Thoracic aorta (tissue), 2 donors: ENCODE measurements at places on chromosomes 4 and X. TPM values are rescaled to one million over a fixed set of nuclear protein-coding genes. Genes with fewer than 3 reads are reported as not detected.

DNA sequence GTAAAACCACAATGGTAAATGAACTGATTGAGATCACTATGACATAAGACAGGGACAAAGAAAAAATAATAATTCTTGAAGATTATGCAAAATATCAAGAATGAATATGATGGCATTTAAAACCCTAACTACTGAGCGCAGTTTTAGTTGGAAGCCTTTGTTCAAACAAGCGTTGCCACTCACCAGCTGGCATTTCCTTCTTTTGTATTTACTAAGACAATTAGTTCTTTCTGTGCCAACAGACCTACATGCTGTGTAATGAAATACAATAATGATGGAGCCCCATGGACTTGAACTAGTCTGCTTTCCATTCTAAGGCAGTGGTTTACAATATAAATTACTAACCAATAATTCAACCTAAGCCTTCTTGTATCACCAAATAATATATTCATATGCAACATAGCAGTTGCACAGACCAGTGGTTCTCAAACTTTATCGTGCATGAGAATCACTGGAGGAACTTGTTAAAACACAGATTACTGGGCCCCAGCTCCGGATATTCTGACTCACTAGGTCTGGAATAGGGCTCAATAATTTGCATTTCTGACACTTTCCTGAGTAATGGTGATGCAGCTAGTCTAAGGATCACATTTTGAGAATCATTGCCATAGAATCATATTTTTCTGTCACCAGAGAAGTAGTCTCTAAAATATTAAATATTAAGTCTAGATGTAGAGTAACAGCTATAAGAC is 196.4 kb upstream of the MAGEB18 start:
- no peaks in the 10 kb centered on the region for H3K36me3 ChIP-seq
- no peak overlapping the region for H3K4me3 ChIP-seq
- no peak overlapping the region for H3K27ac ChIP-seq
- no peaks in the 10 kb centered on the region for H3K4me1 ChIP-seq

GRCh38 chr4:77126809-77127208 is 30.2 kb upstream of the CCNG2 start:
- H3K27me3 ChIP-seq = no peaks in the 10 kb centered on the region
- H3K4me1 ChIP-seq = no peaks in the 10 kb centered on the region
- H3K36me3 ChIP-seq = no peaks in the 10 kb centered on the region
- DNase-seq = no peak
- no peak overlapping the region for H3K4me3 ChIP-seq

- H3K27me3 ChIP-seq = no peaks in the 10 kb centered on the region
- H3K36me3 ChIP-seq = no peaks in the 10 kb centered on the region
- H3K4me1 ChIP-seq = no peaks in the 10 kb centered on the region
Measured at GRCh38 chr4:188012426-188012945, 16.9 kb downstream of the ZFP42 start.

- DNase-seq = no peak
- H3K4me1 ChIP-seq = peaks cover 13% of the 10 kb centered on the region
- no peaks in the 10 kb centered on the region for H3K36me3 ChIP-seq
- no peak within 1 kb of the TSS for H3K27ac ChIP-seq
Measured at GRCh38 chr4:144645631-144646522, at the start of gene HHIP. Gene HHIP, plus strand, starts transcription at chr4:144646156. Its CDS starts 520 bp downstream, at chr4:144646676.

- H3K27me3 ChIP-seq = no peaks in the 10 kb centered on the region
- no peaks in the 10 kb centered on the region for H3K36me3 ChIP-seq
- H3K4me3 ChIP-seq = no peak overlapping the region
Measured at GRCh38 chr4:155597933-155598451, 68.7 kb upstream of the GUCY1A1 start.

DNA sequence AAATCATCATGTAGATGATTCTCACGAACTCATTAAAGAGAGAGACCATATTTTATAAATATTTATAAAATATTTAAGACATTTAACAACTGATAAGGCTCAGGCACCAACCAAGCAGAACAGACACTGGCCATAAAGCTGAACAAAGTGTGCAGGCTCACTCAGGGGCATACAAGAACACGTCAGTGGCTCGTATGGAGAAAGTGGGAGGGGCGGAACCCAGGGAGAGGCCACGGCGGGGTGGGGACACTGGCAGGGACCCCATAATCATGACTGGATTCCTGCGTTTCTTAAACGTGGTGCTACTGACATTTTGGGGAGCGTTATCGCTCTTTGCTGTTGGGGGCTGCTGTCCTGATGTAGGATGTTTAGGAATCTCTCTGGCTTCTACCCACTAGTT is 31.3 kb upstream of the FAT1 start:
- H3K4me1 ChIP-seq = no peaks in the 10 kb centered on the region
- no peak overlapping the region for H3K4me3 ChIP-seq
- DNase-seq = no peak
- no peak overlapping the region for H3K27ac ChIP-seq
- H3K36me3 ChIP-seq = no peaks in the 10 kb centered on the region

DNA sequence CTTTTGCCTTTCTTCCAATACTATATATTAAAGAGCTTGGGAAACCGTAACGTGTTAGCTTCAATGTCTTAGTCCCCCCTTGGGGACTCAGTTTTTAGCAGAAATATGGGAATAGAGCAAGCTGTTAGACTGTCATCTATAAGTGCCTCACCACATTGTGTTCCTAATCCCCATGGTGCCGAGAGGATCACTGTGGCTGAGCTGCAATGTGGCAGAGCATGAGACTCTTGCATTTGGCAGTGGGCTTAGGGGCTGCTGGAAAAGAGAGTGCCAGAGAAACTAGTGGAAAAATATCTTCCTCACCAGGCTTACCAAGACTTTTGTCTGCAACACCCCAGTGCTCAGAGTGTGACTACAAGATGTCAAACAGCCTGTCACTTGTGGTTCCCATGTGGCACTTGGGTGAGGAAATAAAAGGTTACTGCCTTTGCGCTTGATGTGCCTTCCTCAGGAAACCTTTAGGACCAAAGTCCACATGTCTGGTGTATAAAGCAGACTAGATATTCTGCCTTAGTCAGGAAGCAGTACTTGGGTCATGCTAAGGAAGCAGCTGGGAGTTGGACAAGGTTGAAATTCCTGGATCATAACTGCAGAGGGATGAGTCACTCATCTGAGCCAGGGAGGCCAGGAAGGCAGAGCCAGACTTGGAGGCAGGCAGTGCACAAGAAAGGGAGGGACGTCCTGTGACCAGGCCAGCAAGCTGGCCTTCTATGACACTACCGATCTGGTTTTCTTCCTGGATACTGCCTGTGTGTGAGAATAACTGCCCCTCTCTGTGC is 9.7 kb upstream of the MAGEA4 start:
- no peaks in the 10 kb centered on the region for H3K4me1 ChIP-seq
- H3K27me3 ChIP-seq = no peaks in the 10 kb centered on the region
- no peaks in the 10 kb centered on the region for H3K36me3 ChIP-seq

DNA sequence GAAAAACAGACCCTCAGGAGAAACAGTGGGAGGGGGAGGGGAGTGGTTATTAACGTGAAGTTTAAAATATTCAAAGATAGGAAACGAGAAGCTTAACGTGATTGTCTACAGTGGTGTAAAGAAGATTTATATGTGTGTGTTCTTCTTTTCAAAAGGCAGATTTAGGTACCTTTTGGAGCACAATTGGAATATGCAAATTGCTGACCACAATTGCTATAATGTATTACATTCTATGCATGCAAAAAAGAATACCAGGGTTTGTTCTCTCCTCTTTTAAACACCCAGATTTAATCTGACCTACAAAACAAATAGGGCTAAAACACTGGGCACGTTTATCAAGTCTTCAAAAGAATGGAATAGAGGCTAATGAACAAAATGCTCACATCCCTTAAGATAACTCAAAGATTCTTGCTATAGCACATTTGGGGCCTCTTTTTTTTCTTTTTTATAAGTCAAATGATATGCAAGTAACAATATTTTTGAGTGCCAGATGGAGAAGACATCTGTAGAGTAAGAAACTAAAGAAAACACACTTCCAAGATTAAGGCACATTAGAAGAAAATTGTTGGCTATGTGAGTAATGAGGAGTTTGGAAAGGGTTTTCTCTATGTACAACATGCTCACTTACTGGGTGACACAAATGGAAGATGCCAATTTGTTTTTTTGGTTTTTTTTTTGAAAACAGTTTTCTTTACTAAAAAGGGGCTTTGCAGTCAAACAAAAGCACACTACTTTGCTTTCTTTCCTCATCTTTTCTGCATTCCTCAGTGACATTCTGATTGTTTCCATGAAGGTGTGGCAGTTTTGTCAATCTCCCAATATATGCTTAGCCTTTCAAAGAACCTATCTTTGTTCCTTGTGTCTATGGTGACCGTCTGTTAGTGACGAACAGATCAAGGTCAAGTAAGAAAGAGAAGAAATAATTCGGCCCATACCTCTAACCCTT is 240.3 kb downstream of the PALLD start:
- no peaks in the 10 kb centered on the region for H3K27me3 ChIP-seq
- H3K36me3 ChIP-seq = no peaks in the 10 kb centered on the region
- DNase-seq = no peak
- no peak overlapping the region for H3K27ac ChIP-seq

Gene HERC3
- total RNA-seq = 34.5 TPM

Gene ATP10D
- total RNA-seq = 96.1 TPM

Gene ART3
- not detected for total RNA-seq

Gene FSTL5
- total RNA-seq = not detected
